ENCODE measurements at places on chromosomes 12 and 14.
A peak's percentile ranks its signal among the peaks of the same experiment; 100 is the strongest.

GRCh38 chr14:74572726-74573301, 39.2 kb downstream of the LTBP2 start:
- DNase-seq, result no peak

GRCh38 chr14:91929700-91930099, 17.8 kb downstream of the FBLN5 start:
- DNase-seq, result no peak

DNA sequence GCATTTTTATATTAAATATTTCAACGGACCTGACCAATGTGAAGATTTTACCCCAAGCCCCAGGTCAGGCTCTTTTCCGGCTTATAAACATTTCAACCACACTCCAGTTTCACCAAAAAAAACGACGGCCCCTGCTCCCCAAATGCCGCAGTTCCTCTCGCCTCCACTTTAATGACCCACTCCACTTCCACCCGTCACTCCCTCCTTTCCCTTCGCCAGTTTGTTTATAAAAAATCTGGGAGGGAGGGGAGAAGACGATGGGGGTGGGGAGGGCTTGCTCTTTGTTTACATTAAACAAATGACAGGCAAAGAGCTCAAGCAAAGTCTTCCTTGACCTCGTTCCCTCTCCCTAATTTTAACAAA, 5.4 kb downstream of the SIX6 start:
- no peak for DNase-seq

DNA sequence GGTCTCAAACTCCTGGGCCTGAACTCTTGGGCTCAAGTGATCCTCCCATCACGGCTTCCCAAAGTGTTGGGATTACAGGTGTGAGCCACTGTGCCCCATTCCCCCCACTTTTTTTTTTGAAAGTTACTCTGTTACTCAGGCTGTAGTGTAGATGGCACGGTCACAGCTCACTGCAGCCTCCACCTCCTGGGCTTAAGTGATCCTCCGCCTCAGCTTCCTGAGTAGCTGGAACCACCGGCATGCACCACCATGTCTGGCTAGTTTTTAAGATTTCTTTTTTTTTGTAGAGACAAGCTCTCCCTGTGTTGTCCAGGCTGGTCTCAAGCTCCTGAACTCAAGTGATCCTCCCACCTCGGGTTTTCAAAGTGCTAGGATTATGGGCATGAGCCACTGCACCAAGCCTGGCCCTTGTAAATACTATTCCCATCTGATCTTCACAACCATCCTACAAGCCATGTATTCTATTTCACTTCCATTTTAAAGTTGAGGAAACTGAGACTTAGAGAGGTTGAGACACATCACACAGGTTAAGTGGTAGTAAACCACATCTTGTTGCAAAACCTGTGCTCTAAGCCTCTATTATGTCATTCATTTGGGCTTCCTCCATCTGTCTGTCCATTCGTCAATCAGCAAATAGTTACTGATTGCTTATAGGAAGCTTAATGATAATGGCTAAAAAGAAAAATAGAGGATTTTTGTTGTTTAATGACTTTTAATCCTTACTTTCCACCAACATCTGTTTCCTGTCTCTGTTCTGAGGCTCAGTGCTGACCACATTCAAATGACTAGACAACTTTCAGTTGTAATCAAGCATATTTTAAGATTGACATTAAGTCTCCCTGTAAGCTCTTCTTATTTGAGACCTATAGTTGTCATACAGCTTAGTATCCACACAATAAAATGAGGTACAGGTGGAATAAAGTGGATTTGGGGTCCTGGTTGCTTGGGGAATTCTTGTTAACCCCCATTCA, 9.2 kb downstream of the ASCL4 start:
- no peak for DNase-seq

GRCh38 chr14:64439141-64439540, 26.2 kb upstream of the AKAP5 start:
- DNase-seq, result no peak

GRCh38 chr12:50058743-50059312, 1.4 kb downstream of the ASIC1 start:
- DNase-seq, result no peak

- no peak for DNase-seq
Observed at GRCh38 chr14:20719777-20720176, 25.9 kb upstream of the EDDM3A start.

GRCh38 chr14:105425823-105426247, 6.2 kb downstream of the MTA1 start:
- DNase-seq, result no peak

DNA sequence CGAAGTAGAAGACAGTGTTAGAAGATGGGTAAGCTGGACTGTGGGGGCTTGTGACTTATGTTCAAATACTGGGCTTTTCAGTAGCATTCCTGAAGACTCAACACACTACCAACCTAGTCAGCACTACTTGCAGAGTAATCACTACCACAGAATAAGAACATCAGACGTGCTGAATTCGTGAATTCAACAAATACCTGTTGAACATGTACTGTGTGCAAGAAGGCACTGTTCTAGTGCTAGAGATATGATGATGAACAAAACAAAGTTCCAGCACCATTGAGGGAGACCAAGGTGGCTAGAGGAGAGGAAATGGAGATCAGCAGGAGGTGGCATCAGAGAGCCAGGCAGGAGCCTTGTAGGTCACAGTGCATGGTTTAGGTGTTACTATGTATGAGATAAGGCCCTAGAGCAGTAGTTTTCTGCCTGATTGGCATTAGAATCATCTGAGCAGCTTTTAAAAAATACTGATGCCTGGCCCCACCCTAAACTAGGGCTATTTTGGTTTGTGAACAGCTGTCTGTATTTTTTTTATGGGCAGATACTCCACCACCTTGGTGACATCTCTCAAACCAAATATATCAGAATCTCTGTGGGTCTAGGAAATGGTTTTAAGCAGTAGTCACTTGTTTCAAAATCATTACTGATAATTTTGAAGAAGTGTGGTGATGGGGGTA, 26.8 kb downstream of the FERMT2 start:
- no peak for DNase-seq

- DNase-seq, result no peak
Observed at GRCh38 chr14:44564908-44565307, 57.8 kb upstream of the FSCB start.

GRCh38 chr14:76273346-76273745, 102.6 kb upstream of the ESRRB start:
- no peak for DNase-seq

DNA sequence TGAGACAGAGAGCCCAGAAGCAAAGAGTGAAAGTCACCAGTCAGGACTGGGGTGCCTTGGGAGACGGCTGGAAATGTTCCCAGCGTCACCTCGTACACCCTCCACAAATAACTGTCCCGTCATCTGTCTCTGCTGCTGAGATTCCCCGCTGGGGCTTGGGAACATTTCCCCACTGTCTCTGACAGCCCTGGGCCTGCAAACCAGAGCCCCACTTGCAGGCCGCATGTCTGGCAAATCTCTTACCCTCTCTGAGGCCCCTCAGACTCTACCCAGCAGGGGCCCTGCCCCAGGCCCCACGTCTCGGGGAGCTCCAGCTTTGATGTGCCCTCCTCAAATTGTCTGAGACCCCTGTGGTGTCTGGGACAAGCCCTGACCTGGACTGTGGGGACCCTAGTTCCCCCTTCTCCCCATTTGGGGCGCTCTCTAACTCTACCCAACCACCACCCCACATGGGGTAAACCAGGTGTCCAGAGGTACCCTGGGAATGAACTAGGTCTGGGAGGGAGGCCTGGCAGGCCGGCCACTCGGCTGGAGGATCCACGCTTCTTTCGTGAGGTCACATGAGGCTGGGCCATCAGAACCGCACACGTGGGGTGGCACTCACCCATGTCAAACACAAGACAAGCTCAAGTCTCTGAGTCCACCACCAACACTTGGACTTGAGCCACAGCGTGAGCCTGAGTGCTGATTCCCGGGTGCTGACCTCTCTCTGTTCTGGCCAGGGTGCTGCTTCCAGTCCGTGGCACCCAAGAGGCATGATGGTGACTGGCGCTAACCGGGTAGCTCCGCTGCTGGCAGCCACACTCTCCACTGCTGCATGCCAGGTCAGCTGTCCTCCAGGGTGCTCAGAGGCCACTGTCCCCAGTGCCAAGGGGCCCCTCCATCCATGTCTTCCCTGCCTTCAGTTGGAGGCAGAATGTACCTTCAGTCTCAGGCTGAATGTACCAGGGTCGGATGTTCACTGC, 59.8 kb downstream of the DIO3 start:
- DNase-seq, result no peak

GRCh38 chr12:50918584-50919316, 33.6 kb upstream of the HIGD1C start:
- DNase-seq, result no peak

- DNase-seq, result no peak
Observed at GRCh38 chr14:87133073-87133801, 859.7 kb downstream of the GALC start.

GRCh38 chr12:9864913-9865675, 4.1 kb downstream of the CLEC2B start:
- no peak for DNase-seq

DNA sequence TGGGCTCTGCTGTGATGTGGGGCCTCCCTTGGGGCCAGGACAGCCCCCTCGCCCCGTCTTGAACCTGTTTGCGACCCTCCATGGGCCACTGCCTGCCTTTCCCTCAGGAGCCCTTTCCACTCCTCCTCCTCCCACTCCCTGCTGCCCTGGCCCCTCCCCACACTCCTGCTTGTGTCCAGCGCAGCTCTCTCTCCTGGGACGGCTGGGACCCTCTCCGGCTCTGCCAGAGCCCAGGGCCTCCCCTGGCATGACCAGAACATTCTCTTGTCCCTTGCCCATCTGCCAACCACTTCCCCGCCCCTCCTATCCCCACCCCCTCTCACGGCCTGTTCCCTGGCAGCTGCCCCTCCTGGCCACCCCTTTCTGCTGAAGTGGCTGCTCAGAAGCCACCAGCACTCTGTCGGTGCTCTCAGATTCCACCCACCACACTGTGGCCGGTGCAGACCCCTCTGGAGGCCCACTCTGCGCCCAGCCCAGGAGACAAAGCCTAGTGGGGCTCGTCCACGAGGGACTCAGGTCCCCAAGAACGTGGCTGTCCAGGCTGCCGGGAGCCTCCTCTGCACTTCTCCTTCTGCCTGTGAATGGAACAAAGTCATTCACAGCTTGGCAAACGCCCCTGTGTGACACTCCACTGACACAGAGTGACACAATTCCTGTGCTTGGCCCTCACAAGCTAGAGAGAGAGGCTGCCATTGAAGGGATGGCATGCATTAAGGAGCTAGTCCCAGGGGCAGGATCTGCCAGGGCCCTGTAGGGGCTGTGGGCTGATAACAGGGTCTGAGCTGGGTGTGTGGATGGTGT, 1.4 kb downstream of the ASPG start:
- DNase-seq, result no peak

GRCh38 chr12:28578361-28578760, 388.1 kb downstream of the CCDC91 start:
- no peak for DNase-seq

GRCh38 chr12:127943481-127944210, 323.3 kb upstream of the TMEM132C start:
- DNase-seq, result no peak

GRCh38 chr14:100445436-100446088, 122.4 kb downstream of the SLC25A47 start:
- no peak for DNase-seq

- no peak for DNase-seq
Observed at GRCh38 chr12:94732367-94732990, 82.1 kb upstream of the TMCC3 start.

- peak; percentile 26 for DNase-seq
Observed at GRCh38 chr14:101077481-101078074, 174.1 kb upstream of the RTL1 start.

GRCh38 chr14:99672506-99673304, 11.4 kb upstream of the CYP46A1 start:
- DNase-seq, result no peak

DNA sequence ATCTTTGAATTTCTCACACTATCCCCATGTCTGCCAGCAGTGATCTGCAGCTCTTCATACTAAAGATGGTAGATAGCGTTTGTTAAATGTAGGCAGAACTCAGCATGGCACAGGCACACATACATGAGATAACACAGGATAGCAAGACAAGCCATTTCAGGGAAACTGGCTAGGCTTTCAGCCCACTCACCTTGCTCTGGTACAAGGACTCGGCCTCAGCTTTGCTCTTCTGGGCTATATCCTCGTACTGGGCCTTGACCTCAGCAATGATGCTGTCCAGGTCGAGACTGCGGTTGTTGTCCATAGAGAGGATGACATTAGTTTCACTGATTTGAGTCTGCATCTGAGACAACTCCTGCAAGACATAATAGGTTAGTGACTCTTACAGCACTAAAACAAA, 3.1 kb downstream of the KRT1 start:
- DNase-seq, result no peak

DNA sequence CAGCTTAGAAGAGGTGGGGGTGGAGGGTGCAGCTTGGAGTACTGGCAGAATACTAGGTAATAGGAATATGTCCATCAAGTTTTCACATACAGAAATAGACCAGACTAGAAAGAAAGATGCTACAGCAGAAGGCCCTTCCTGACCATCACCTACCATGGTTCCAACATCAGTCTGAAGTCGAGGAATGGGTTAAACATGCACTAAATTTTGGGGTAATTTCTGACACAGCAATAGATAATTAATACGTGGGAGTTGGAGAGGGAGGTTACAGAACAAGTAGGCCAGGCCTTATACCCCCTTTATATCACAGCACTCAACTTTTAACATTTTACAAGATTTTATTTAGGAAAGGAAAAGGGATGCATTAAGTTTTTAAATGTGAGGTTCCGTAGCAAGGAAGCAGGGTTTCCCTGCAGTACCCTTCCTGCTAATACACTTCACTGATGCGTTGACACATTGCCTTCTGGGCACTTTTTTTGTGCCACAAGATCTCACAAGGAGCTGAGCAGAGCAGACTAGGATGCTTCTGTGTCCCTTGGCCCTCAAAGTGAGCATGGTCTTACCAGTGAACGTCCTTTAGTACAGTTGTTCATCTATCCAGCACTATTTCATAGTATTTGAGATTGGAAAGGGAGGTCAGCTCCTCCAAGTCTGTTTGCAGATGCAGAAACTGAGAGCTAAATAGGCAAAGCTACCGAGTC, 50.8 kb downstream of the EID3 start:
- DNase-seq, result no peak

DNA sequence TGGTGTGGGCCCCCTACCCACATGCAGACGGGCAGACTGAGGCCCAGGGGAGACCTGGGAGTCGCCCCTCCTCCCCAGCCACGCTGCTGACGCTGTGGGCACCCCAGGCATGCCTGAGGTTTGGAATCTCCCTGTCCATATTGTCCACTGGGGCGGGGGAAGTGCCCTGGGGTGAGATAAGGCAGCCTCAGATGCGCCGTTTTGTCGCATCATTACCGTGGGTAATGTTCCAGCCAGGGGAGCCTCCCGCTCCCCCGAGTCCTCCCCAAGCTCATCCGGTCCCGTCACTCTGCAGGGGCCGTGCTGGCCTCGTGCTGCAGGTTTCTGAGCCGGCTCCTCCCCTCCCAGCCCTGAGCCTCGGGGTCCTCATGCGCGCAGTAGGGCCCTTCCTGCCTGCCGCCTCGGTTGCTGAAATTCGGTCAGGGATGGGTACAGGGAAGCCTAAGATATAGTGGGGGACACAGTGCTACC, 11.4 kb downstream of the INF2 start:
- no peak for DNase-seq

DNA sequence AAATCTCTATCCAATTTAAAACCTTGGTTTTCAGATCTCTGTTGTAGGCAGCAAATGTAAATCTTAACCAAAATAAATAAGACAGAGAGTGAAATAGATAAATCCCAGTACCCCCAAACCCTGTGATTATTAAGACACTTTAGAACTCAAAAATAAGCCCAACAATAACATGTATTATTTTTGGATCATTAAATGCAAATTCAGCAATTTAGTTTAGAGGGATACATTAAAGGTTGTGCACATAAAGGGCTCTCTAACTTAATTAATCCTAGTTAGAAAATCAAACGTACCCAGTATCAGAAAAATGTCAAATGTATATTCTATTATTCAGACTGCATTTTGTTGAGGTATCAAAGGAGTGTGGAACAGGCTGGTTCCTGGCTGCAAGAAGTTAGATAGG, 416.8 kb downstream of the SLC16A7 start:
- DNase-seq, result no peak

Measured in NCI-H2107 (cell line).